ENCODE measurements at places on chromosomes 13 and 19.

DNA sequence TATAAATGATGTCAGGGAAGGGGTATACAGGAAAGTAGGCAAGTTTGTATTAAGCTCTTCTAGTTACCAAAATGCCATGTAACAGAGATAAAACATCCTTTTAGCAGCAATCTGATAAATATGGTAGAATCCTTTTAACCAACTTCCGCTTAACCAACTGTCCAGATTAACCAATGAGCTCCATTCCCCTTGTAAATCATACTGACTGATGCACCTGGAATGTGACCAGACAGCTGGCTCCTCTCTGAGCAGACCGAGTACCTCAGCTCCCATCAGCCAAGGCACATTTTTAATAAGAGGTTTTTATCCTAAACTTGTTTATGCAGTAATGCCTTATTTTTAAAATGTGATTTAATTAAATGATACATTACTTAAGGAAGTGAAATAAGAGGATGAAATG lies 66.4 kb downstream of the KLF12 start:
- H3K36me3 ChIP-seq: no peaks in the 10 kb centered on the region
- no peak for DNase-seq
- no peaks in the 10 kb centered on the region for H3K27me3 ChIP-seq
- H3K27ac ChIP-seq: no peak overlapping the region

- H3K36me3 ChIP-seq: no peaks in the 10 kb centered on the region
- peaks cover 5% of the 10 kb centered on the region for H3K27me3 ChIP-seq
- H3K4me3 ChIP-seq: peak overlapping the region; percentile 82
- H3K4me1 ChIP-seq: peaks cover 7% of the 10 kb centered on the region
- peak overlapping the region; percentile 69 for H3K27ac ChIP-seq
Measured at GRCh38 chr19:51107406-51108065, 673 bp downstream of the CTU1 start.

DNA sequence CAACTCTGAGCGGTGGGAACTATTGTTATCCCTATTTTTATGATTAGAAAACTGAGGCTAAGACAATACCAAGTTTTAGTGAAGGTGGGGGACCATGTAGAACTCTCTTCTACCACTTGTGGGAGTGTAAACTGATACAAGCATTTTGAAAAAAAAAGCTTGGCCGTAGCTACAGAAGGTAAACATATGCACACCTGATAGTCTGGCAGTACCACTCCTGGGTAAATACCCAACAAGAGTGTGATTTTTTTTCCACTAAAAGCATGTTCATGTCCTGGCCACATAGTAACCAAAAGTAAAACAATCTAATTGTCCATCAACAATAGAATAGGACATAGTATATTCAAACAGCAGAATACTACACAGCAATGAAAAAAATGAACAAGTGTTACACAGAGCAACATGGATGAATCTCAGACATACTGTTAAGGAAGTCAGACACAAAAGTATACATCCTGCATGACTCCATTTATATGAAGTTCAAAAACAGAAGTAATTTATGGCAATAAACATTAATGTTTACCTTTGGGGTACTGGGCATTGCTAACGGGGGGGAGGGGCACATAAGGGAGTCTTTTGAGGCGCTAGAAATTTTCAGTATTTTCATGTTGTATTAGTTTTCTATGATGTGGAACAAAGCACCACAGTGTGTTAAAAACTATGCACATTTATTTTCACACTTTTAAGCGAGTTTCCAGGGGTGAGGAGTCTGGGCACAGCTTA lies 6.4 kb upstream of the SPATA13 start:
- H3K27me3 ChIP-seq: no peaks in the 10 kb centered on the region
- no peak overlapping the region for H3K27ac ChIP-seq
- no peaks in the 10 kb centered on the region for H3K4me1 ChIP-seq
- H3K36me3 ChIP-seq: no peaks in the 10 kb centered on the region
- no peak for DNase-seq

DNA sequence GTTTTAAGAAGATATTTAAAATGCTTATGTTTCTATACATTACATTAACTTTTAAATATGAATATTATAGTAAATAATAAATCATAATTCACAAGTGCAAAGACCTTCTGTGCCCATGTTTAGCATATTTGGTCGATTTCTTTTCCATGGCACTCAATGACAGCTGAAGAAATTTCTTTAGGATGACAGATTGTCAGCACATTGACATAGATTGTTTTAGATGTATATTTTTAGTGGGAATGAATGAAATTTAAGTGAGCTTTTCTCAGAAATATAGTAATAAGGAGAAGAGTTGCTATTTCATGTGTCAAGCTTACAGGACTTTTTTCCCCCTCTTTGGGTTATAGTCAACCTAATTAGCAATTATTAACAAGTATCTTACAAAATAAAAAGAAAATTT lies 256.5 kb downstream of the SHISA2 start:
- H3K36me3 ChIP-seq: no peaks in the 10 kb centered on the region
- no peaks in the 10 kb centered on the region for H3K27me3 ChIP-seq
- no peak overlapping the region for H3K27ac ChIP-seq
- H3K4me3 ChIP-seq: no peak overlapping the region
- DNase-seq: no peak

DNA sequence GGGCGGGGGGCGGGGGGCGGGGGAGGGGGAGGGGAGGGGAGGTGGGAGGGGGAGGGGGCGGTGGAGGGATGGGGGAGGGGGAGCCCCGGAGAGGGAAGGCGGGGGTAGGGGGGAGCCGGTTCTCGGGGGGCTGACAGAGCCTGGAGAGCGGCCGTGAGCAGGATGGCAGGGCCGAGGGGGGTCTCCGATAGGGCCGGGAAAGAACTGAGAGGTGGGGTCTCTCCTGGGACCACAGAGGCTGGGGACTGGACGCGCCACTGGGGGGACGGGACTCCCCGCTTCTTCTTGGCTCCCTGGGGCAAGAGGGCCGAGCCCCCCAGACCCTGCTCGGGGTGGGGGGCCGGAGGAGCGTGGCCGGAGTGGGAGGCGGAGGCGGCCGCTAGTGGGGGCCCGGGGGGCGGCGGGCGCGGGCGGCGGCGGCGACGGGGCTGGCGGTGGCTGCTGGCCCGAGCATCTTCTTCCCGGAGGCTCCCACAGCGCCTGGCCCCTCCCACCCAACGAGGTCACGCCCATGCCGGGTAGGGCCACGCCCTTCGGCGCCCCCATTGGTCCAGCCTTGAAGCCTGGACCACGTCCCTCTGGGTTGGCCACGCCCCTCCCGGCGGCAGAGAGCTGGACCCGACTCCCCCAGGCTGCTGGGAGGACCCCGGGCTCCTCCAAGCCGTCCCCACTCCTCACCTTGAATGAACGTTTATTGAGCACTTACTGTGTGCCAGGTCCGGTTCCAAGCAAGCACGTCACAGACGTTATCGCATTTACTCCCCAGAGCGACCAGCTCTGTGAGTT lies at the start of gene NOVA2:
Gene NOVA2 (minus strand): TSS at position 313 of the 786 bp plus-strand sequence. CDS start 514 bp downstream, outside the sequence.
- H3K36me3 ChIP-seq: no peaks in the 10 kb centered on the region
- no peaks in the 10 kb centered on the region for H3K4me1 ChIP-seq
- DNase-seq: peak; percentile 84
- no peak within 1 kb of the TSS for H3K27ac ChIP-seq
- peaks cover 47% of the 10 kb centered on the region for H3K27me3 ChIP-seq

DNA sequence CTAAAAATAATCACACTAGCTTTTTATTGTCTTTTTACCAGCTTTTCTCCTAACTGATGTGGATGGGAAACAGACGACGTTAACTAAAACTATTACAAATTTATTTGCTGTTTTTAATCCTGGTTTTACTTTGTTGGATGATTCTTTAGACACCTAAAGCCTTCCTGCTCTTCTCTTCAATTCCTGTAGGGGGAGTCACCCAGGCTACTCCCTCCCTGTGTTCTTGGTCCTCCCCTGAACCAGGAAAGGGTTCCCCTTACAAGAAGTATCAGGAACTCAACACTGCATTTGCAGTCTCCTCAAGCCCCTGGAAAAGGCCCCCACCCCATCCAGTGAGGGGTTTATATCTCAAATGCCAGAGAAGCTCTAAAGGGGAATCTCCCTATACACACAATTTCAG lies 206.1 kb downstream of the SUCLA2 start:
- no peak overlapping the region for H3K27ac ChIP-seq
- DNase-seq: peak; percentile 37
- H3K36me3 ChIP-seq: no peaks in the 10 kb centered on the region
- H3K4me3 ChIP-seq: no peak overlapping the region
